Caki2 (cell line): ENCODE measurements at places on chromosomes 11 and 22. TPM values are rescaled to one million over a fixed set of nuclear protein-coding genes. Genes with fewer than 3 reads are reported as not detected.

GRCh38 chr11:82909015-82909640 is 7.6 kb downstream of the DDIAS start:
- DNase-seq, result no peak

The OVOL1 gene
- total RNA-seq, result not detected in 2 replicates

- DNase-seq, result no peak
Measured at GRCh38 chr11:71191201-71191600, 61.2 kb downstream of the SHANK2 start.

The FGF4 gene
- total RNA-seq, result not detected in 2 replicates

The RASGRP2 gene
- total RNA-seq, result not detected in 2 replicates

The GUCY1A2 gene
- not detected in 2 replicates for total RNA-seq
